Activated naive CD4-positive, alpha-beta T cell treated with anti-CD3 and anti-CD28 coated beads, Interleukin-2, amount 50 U/mL, for 16 hours (primary cell): ENCODE measurements at places on chromosomes 13 and 19.

DNA sequence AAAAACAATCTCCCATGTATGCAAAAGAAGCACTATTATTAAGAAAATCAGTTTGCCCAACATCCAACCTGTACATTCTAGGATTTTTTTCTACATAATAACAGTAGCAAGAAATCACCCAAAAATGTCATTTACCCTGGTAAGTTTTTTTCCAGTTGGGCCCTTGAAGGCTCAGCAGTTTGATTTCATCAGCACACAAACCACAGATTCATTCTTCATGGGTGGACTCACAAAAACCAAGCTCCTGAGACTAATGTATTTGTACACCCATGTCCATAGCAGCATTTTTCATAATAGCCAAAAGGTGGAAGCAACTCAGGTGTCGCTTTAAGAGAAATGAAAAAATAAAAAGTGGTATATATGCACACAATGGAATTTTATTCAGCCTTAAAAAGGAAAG, 210.1 kb downstream of the TBC1D4 start:
- DNase-seq = no peak

- DNase-seq = no peak
These were observed 35.0 kb upstream of the VWA8 start for GRCh38 chr13:41995946-41996345.

DNA sequence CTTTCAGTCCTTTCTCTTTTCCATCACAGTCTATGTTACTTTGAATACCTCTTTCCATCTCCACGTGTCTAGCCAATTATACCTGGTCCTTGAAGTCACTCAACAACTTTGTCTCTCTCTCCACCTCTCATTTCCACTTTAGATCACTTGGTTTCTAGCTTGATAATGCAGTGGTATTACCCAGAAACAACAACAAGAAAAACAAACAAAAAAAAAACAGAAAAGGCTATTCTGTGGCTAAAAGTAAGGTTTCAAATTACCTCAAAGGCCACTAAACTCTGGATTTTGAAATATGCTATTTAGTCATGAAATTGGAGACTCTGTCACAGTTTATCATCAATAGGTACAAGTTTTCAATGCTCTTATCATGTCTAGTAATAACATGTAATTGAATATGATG, 184.8 kb downstream of the PCDH9 start:
- DNase-seq = no peak

DNA sequence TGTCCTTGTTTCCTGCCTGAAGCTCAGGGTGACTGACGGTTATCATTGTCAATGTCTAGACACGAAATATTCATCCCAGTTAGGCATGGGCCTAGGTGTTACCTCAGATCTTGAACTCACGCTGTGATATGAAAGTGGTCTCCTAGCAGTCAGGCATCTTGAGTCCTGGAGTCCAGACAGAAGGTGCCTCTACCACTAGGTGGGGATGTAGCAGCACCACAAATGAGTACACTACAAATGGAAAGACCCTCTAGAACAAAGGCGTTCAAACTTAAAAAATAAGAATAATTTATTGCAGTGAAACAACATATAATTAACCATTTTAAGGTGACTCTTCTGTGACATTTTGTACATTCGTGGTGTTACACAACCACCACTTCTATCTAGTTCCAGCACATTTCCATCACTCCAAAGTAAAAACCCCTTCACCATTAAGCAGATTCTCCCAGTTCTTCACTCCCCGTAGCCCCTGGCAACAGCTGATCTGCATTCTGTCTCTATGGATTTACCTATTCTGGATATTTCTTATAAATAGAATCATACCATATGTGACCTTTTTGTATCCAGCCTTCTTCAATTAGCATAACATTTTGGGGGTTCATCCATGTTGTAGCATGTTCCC, 11.9 kb upstream of the FRY start:
- DNase-seq = peak; percentile 17
